Activated CD4-positive, alpha-beta T cell treated with anti-CD3 and anti-CD28 coated beads, Interleukin-2, amount 50 U/mL, for 4 hours (primary cell): ENCODE measurements at places on chromosomes 2 and 18.
A peak's percentile ranks its signal among the peaks of the same experiment; 100 is the strongest.

- no peak for DNase-seq
These were observed 27.0 kb upstream of the TWIST2 start for GRCh38 chr2:238820916-238821315.

DNA sequence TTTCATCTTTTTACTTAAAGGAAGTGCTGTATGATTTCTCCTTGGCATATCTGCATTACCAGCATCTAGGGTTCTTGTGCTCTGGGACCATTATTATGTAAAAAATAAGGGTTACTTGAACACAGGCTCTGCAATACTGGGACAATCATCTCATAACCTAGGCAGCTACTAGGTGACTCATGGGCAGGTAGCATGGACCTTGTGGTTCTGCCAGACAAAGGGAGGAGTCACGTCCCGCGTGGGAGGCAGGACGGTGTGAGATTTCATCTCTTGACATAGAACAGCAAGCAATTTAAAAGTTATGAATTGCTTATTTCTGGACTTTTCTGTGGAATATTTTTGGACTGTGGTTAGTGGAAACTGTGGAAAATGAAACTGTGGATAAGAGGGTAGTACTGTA is 34.1 kb downstream of the ASAP2 start:
- DNase-seq = no peak

GRCh38 chr18:13530879-13531387 is 195.4 kb downstream of the FAM210A start:
- no peak for DNase-seq

- no peak for DNase-seq
These were observed 2.2 kb downstream of the HOXD12 start for GRCh38 chr2:176101842-176102241.

DNA sequence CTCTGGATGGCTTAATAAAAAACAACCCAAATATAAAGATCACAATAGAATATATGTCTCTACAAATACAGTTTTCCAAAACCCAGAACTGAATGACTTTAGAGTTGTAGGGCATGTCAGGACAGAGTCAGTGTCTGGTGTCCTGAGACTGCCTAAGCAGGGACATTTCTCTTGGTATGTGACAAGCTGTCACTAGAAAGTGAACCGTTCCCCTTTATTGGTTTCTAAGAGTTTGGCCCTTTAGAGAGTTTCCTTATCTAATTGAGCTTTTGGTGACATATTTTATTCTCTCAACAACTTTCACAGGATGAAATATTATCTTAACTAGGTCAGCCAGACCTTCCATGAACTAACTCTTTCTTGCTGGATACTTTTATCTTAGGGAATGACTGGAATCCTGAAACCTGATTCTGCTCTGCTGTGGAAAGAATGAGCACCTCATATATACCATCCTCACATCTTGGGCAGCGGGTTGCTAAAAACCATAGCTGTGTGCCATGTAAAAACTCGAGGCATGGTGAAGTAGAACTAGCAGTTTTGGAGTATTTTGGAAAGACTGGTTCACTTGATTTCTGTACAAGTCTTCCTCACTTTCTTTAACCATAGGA is 54.8 kb downstream of the CAVIN2 start:
- DNase-seq = no peak

DNA sequence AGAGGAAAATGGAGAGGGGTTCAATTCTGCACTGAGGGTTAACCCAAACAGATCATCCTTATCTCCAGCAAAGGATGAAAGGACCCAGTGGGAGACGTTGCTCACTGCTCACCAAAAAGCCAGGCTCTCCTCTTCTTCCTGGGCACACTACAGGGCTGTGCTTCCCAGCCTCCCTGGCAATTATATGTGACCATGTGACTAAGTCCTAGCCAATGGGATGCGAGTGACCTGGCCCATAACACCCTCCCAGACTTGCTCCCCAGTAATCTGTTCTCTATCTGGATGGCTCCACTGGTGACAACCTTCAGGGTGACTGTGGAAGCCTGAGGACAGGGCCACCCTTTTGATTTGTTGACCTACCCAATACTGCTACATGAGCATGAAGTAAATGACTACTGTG is 10.9 kb upstream of the PRKCE start:
- DNase-seq = no peak

- no peak for DNase-seq
These were observed 239.9 kb upstream of the FOSL2 start for GRCh38 chr2:28152585-28153280.

- DNase-seq = no peak
These were observed 38.1 kb downstream of the ALPK2 start for GRCh38 chr18:58590839-58591238.

DNA sequence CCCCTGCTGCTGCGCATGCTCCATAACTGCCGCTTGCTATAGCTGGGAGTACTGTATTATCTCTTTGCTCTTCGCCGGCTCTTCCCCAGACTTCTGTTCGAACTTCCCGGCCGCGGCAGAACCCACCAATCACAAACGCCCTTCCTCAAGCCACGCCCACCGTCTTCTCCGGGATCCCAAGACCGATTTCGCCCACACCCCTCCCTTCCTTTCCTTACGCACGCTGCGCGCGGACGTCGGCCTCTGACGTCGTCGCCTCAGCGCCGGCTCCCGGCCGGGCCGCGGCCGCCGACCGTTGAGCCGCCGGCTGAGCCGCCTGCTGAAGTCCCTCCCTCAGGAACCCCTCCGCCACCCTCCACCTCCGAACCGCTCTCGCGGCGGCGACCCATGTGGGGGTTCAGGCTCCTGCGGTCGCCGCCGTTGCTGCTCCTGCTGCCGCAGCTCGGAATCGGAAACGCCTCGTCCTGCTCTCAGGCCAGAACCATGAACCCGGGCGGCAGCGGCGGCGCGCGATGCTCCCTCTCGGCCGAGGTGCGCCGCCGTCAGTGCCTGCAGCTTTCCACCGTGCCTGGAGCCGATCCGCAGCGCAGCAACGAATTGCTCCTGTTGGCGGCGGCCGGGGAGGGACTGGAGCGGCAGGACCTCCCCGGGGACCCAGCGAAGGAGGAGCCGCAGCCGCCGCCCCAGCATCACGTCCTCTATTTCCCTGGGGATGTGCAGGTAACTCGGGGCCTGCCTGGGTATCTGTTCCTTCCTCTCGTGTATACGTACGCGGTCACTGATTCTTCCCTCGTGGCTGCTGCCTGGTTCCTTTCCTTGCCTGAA is at the start of gene C2orf69:
TSS of gene C2orf69 (plus strand) at position 242 of the 825 bp plus-strand sequence. CDS start at position 388, 146 bp downstream.
- DNase-seq = peak; percentile 88

DNA sequence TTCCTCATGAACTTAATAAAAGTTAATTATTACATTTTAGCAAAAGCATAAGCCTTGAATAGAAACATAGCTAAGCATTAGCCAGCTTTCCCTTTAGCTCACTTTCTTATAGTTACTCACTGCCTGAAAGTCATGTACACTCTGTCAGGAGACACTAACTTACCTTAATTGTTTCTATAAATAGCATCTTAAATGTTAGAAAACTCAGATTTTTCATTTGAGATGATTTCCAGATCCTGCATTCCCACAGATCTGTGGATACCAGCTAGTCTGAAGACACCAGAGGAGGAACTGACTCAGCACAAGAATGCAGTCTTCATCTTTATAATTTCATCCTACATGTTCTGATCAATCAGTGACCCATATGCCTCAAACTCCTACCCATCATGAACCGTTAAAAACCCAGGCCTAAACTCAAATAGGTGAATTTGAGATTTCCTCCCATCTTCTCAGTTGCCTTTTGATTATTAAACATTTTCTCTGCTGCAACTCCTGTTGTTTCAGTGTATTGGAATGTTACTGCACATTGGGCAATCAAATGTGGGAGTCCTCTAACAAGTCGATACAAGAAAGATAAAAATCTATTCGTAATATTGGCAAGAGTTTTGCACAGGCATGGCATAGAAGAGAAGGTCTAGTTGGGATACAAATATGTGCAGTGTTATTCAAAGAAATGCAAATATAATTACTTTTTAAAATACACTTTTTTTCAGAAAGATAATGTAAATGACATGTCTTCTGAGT is 857.4 kb upstream of the CDH2 start:
- no peak for DNase-seq

- DNase-seq = no peak
These were observed 220.1 kb downstream of the MYCN start for GRCh38 chr2:16160281-16161084.

- DNase-seq = no peak
These were observed 258.8 kb downstream of the DLGAP1 start for GRCh38 chr18:4196351-4196750.

- DNase-seq = no peak
These were observed 618 bp downstream of the POLR2D start for GRCh38 chr2:127857265-127857808.

DNA sequence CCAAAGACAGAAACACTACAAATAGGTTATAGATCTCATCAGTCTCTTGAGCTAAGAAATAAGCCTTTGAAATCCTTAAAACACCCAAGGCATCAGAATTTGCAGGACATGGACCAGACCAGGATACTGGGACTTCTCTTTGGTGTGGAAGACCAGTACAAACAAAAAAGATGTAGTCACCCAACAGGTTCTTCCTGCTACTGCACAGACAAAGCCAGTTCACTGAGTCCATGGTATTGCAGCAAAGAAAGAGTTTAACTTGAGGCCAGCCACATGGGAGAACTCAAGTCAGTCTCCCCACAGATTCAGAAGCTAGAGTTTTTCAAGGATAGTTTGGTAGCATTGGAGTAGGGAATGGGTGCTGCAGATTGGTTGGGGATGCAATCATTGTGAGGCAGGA is 169.6 kb upstream of the NDUFV2 start:
- DNase-seq = no peak

DNA sequence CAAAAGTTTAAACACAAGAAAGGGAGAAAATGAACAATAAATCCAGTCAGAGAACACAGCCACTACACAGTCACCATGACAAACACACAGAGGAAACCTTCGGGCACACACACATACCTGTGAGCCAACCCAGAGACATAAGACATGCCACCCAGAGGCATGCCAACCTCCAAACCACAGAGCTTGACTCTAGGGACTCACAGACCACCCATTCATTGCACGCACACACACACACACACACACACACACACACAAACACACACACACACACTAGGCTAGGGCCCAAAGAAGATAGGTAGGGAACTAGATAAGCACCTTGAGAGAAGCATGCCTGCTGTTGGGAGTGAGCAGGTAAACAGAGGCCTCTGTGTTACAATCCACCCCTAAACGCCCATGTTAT is 9.1 kb downstream of the SIX3 start:
- no peak for DNase-seq

- DNase-seq = no peak
These were observed 647 bp downstream of the PSME4 start for GRCh38 chr2:53969968-53970723.

DNA sequence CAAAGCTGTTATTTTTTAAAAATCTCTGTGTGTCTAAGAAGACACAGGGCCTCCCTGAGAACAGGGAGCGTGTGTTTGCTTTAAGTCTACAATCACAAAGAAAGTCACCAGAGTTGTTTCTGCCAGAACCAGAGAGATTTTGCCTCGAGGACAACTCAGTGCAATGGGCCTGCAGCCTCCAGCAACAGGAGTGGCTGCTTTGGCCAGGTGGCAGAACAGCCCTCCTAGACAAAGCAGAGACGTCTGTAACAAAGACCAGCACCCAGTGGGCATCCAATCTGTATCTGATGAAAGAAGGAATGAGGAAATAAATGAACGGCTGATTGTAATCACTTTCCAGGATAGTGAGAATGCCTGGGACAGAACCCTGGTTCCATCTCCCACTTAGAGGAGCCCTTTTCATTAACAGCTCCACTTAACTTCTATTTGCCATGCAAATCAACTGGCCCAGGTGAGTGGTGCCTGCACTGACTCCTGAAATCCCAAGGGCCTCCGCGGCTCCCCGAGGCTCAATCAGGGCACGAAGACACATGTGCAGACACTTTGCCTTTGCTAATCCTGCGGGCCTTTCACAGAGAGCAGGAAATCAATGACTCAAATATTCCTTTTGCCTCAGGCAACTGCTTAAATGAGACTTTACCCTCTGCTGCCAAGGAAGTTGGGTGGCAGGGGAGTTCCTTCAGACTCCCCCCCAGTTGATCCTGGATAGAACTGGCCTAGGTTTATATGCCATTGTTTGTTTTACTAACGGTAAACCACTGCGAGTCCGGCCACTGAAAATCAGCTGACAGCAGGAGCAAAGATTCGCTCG is 146.5 kb downstream of the CABLES1 start:
- DNase-seq = no peak

- DNase-seq = no peak
These were observed 69.7 kb downstream of the TPO start for GRCh38 chr2:1482981-1483380.

DNA sequence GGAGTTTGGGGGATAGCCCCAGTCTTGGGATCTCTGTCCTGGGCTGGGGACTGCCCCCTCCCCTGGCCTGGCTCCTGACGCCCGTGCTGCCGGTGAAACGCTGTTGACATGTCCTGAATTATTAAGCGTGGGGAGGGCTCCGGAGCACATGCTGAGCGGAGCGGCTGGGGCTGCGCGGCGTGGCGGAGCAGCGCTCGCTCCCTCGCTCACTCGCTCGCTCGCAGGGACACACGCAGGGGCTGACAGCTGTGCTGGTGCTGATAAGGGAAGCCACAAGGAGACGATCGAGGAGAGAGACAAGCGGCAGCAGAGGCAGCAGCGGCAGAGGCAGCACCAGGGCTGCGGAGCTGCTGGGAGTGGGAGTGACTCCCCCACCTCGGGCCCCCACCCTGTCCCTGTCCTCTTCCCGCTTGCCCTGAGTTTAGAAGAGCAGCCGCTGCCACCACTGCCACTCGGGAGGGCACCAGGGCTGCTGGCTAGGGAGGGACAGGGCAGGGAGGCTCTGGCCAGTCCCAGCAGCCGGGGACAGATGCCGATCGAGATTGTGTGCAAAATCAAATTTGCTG is at the start of gene ASIC4:
TSS of gene ASIC4 (plus strand) at position 287 of the 566 bp plus-strand sequence. CDS start at position 530, 243 bp downstream.
- no peak for DNase-seq

GRCh38 chr2:146124741-146125140 is 1604.8 kb upstream of the ZEB2 start:
- DNase-seq = no peak

- no peak for DNase-seq
These were observed 211.8 kb downstream of the SMAD2 start for GRCh38 chr18:47718646-47719045.

GRCh38 chr2:48380989-48381625 is 148.8 kb upstream of the STON1 start:
- DNase-seq = no peak

- DNase-seq = no peak
These were observed 117.5 kb downstream of the DDX1 start for GRCh38 chr2:15708865-15709820.

GRCh38 chr2:40282428-40282827 is 169.5 kb downstream of the SLC8A1 start:
- no peak for DNase-seq

- no peak for DNase-seq
These were observed 96.1 kb downstream of the UGGT1 start for GRCh38 chr2:128187032-128187654.

DNA sequence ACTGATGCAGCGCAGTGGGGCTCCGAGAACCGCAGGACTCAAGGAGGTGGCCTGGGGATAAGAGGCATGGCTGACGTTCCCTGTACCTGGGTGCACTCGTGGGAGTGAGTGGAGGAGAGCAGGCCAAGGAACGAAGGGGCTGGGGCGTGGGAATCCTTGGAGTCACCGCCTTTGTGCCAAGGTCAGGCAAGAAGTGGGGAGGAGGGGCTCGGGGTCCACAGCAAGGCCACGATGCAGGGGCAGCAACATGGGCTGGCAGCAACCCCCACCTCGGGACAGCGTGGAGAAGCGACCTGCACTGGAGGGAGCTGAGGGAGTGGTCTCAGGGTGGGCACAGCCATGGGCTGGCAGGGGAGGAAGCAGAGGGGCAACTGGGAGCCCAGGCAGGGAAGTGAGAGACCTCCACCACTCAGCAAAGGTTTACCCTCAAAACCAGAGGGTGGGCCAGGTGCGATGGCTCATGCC is 18.6 kb downstream of the ARID5A start:
- no peak for DNase-seq

- no peak for DNase-seq
These were observed 201.5 kb downstream of the RNF144A start for GRCh38 chr2:7118606-7119131.

GRCh38 chr2:130246430-130246829 is 48.2 kb upstream of the TUBA3E start:
- no peak for DNase-seq
